ENCODE measurements at places on chromosomes 16 and 17.
A peak's percentile ranks its signal among the peaks of the same experiment; 100 is the strongest.

DNA sequence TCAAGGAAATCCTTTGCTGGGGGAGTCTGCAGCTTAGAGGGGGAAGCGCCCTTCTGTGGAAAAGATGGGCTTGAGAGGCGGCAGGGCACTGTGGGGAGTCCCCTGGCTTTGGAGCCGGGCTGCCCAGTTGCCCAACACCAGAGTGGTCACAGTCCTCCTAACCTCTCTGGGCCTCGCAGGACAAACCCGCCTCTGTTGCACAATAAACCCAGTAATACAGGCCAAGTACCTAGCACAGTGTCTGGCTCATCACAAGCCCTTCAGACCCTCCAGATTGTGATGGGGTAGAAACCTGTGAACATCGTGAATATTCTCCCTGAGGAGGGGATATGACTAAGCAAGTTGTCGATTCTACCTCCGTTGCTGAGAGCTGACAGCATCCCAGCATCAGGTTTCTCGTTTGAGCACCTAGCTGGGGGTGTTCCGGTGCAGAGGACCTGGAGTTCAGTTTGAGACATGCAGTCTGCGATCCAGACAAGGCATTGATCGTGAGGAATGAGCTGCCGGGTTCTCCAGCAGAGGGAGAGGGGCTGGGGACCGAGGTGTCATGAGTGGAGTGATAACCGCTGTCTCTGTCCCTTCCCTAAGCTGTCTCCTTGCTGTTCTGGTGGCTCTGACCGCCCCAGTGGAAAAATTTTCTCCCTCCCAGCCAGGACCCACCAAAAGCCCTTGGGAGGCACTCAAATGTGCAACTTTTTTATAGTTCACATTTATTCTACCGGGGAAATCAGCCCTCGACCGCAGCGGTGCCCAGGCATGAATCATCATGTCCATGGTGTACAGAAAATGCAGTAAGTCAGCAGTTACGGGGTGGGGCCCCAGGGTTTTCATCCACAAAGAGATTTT lies 161.9 kb downstream of the WSCD1 start:
- peak; percentile 9 for DNase-seq

- no peak for DNase-seq
Measured at GRCh38 chr17:62093188-62094155, 28.4 kb upstream of the MED13 start.

DNA sequence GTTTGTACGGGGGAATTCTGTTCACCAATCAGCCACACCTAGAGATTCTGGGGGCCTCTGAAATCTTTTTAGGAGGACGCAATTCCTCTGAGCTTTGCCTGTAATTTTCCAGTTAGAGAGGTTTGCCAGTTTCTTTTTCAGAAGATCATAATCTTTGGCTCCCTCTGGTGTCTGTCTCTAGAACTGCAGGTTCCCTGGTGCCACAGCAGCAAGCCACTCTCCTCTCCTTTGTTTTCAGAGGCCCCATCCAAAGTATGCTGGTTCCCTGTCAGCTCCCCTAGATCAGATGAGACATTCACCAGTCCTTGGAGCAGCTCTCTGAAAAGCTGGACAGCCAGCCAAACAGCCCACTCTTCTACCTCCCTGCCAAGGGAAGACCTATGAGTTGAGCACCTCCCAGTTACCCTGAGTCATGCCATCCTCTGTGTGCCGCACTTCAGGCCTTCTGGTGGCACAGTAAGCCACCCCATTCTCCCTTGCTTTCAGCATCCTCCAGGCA lies 36.1 kb downstream of the RNF112 start:
- DNase-seq: peak; percentile 49

GRCh38 chr17:29111816-29112499 lies 68.2 kb downstream of the MYO18A start:
- DNase-seq: peak; percentile 55

- DNase-seq: peak; percentile 84
Measured at GRCh38 chr17:48241131-48241591, 133.6 kb downstream of the SNX11 start.

DNA sequence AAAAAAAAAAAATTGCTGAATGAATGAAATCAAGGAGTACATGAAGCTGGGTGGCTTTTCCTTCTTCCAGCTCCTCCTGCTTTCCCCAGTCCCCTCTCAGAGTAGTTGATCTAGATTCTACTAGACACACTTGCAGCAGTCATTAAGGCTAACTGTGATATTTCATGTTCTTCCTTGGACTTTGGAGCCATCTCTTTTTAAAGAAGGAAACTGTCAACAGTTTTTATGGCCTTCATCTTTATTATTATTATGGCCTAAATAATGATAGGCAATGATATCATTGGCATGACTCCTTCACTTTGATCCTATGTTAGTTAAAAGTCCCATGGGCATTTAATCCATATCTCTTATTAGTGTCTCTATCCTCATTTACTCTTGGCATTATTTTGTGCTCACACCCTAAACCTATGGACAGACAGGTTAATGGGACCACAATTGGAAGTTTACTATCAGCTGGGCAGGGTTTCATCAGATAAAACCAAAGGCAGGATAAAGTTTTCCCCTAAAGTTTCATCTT lies 9.7 kb downstream of the C17orf78 start:
- DNase-seq: no peak

DNA sequence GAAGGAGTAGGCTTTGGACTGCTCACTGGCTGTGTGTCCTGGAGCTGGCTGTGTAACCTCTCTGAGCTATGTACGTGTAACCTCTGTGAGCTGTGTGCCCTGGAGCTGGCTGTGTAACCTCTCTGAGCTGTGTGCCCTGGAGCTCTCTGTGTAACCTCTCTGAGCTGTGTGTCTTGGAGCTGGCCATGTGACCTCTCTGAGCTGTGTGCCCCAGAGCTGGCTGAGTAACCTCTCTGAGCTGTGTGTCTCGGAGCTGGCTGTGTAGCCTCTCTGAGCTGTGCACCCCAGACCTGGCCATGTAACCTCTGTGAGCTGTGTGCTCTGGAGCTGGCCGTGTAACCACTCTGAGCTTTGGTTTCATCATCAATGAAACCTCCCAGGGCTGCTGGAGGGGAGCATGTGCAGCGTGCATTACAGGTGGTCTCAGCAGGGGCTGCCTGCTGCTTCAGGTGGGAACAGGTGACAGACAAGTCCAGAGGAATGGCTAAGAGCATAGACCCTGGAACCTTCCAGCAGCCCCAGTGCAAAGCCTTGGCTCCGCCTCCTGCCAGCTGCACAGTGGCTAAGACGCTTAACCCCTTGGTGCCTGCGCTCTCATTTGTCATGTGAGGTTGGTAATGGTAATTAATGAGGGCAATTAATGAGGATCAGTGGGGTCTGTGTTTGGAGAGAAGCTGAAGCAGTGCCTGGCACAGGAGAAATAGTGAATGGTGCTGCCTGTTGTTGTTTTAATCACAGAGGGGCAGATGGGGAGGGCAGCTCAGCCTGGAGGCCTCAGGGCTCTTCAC lies 86.7 kb downstream of the KATNIP start:
- no peak for DNase-seq

GRCh38 chr16:27464626-27465482 lies 62.9 kb downstream of the IL21R start:
- no peak for DNase-seq

DNA sequence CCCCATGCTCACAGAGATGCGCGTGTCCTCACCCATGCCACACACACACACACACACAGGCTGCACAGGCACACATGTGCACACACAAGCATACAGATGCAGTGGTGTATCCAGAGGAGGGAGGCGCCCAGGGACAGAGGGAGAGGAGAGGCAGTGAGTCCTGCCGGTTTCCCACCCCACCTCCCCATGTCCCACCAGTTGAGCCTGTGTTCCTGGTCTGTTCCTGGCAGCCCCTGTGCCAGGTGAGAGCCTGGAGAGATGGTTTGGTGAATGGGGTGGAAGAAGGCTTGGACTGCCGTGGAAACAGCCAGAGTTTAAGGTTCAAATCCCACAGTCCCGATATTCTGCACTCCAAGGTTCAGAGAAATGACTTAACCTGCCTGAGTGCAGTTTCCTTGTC lies 10.2 kb upstream of the FADS6 start:
- DNase-seq: no peak

DNA sequence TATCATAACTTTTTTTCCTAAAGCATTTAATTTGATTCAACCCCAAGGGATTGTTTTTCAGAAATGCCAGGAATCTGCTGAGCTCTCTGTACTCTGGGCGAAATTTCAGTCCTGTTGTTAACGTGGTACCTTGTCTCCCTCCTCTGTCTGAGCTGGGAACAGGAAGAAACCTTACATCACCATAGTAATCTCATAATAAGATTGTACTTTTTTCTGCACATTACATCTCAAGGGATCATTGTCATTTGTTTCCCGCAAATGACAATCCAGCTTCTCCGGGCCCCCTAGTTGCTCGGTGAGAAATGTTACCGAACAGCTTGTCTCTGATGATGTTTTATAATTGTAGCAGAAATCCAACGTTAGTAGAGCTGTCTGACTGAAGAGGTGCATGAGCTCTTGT lies 152.7 kb upstream of the ERCC4 start:
- no peak for DNase-seq

DNA sequence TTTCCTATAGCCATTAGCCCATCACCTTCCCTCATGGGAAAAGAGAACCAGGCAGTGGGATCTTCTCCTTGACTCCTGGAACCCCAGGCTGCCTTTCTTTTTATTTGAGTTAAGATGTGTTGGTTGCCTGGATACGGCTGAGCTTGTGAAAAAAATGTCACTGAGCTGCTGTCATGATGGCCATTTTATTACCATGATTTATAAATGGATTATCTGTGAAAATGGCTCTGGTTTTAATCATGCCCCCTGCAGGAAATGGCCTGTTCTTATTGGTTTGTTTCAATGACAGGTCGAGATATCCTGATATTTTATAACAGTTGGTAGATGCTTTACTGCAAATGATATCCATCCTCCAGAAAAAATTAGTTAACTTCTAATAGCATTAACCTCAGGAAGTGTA lies 640.4 kb downstream of the CDH11 start:
- DNase-seq: no peak

GRCh38 chr17:17387017-17387497 lies 83.9 kb downstream of the NT5M start:
- no peak for DNase-seq

DNA sequence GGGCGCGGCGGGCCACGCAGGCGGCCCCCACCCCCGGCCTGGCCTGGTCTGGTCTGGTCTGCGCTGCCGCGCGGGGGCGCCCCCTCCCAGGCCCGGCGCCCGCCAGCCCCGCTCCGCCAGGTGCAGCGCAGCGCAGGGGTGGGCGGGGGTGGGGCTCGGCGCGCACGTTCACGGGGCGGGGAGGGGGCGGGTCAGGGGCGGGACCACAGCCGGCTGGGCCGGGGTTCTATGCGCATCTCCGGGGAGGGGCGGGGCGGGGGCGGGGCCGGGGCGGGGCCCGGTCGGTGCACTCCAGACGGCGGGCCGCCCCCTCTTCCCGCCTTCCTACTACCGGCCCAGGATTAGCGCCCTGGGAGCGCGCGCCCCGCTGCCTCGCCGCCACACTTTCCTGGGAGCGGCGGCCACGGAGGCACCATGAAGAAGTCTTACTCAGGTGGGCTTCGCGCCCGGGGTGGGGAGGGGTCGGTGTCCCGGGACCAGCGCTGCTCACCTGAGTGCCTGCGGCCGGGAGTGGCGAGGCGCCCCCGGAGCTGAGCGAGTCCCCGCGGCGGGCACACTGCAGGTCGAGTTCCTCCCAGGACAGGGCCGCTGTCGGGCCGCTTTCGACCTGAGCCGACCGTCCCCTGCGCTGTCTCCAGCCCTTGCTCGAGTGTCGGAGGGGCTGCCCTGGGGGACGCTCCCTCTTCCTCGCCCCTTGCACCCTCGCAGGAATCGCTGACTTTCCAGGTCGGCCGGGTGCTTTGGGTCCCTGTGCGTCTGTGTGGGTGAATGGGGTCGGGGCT lies 140.5 kb downstream of the SEC14L1 start:
- no peak for DNase-seq

DNA sequence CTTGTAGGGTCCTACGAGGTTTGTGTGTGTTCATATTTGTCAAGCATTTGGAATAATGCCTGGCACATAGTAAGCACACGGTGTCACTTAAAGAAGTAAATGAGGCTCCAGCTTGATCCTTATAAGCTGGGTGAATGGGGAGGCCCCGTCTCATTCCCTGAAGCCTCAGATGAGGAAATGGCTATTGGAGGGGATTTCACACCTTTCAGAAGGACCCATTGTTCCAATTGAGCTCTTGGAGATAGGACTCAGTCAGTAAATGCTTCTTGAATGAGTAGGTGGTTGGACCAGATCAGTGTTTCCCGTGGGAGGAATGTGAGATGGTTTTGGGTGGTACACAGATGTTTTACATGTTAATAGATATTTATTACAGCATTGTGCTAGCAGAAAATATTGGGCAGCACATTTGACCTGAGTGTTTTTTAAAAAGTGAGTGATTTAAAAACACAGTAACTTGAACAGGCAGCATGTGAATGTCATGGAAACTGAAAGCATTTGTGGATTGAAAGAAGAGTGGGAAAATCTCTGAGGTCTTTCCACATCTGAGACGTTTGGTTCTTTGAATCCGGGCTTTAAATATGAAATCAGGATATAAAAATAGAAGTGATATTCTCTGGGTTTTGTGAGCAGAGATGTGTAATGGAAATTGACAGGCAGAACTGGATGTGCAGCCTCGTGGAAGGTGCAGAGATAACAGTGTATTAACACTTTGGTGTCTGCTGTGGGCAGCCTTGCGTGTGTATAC lies 36.4 kb upstream of the ARHGAP17 start:
- DNase-seq: no peak
